Head of caudate nucleus (tissue), 42 donors: ENCODE measurements at places on chromosomes 4 and X.

GRCh38 chr4:120694973-120695372 is 227.6 kb downstream of the PRDM5 start:
- no peak for DNase-seq

DNA sequence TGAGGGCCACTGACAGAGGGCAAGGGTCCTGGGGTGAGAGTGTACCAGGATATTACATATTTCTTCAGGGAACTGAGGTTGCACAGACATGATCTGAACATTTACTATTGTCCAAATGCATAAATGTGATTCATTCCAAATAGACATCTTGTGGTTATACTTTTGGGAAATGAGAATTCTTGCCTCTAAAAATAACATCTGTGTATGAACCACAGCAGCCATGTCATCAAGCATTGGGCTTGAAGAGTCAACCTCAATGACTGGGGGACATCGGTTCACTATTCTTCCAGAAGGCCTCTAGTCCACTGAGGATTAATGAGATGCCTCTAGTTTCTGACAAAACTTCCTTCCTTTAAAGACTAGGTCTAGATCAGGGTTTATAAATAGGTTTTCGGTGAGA is 193.1 kb upstream of the GPC4 start:
- DNase-seq = no peak

- DNase-seq = no peak
Measured at GRCh38 chr4:183499801-183500200, 5.1 kb upstream of the ING2 start.

DNA sequence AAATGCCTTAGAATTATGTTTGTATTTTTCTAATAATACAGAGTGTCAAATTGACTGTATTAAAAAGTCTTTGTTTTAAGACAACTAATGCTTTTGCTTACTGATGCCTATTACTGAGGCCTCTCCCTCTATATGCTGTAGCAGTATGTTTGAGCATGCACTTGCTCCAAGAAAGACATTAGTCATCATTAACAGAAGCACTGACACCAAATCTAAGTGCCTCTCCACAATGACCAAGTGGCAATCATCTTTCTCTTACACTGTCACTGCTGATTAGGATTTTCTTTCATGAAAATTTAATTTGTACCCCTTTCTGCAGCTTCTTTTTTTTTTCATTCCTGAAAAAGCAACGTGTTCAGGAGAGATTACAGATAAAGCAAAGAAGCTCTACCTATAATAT is 11.1 kb upstream of the MAB21L2 start:
- DNase-seq = no peak

DNA sequence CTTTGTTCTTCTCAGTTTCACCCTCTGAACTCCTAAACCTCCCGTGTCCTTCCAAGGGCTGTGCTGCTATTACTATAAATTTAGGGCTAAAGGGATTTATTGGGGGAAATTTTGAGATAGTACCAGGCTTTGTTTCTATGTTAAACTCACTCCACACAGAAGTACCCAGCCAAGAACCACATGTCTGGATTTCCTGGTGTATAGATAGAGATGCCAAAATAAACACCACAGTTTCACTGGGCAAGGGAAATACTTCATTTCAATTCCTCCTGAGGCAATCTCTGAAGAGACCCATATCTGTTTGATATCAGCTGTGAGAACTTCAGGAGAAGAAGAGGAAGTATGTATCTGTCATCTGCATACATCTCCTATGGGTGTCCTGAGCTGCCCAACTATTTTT is 21.7 kb upstream of the CLNK start:
- no peak for DNase-seq

GRCh38 chr4:95290702-95291101 is 258.1 kb downstream of the UNC5C start:
- DNase-seq = no peak

DNA sequence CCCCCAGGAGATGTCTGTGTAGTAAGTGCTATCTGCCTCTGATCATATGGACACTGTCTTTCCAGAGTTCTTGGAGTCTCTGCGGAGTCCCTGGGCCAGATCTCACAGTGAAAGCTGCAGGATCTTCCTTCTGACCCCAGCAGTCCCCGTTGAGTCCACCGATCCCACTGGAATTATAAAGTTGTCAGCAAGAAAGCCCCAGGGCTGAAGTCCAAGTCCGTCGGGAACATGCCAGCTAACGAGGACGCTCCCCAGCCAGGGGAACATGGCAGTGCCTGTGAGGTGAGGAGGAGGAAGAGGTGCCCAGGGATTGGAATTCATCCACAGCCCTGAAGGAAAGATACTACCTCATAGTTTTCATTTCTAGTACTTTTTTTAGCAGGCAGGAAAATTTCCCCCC is 9.3 kb downstream of the ZNF81 start:
- no peak for DNase-seq

- no peak for DNase-seq
Measured at GRCh38 chr4:57492251-57492878, 382.2 kb upstream of the IGFBP7 start.

- no peak for DNase-seq
Measured at GRCh38 chr4:6500481-6501140, 28.2 kb upstream of the PPP2R2C start.

DNA sequence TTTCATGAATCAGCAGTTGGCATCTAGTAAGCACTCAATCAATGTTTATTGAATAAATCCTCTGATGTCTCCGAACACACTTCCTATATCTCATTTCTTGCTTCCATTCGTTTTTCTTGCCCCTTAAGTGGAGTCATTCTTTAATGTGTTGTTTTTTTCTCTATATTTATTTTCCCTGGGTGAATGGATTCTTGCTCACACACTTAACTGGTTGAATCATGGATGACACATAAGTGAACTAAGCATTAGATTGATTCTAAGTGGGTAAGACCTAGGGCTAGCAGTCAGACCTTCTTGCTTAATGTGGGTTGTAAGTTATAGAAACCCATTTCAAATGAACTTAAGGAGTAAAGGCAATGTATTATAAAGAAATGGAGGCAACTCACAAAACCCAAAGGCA is 111.1 kb downstream of the RTL3 start:
- DNase-seq = no peak

- DNase-seq = no peak
Measured at GRCh38 chr4:86910820-86911684, 18.8 kb upstream of the C4orf36 start.

- no peak for DNase-seq
Measured at GRCh38 chrX:78923198-78924015, 21.8 kb upstream of the P2RY10 start.

DNA sequence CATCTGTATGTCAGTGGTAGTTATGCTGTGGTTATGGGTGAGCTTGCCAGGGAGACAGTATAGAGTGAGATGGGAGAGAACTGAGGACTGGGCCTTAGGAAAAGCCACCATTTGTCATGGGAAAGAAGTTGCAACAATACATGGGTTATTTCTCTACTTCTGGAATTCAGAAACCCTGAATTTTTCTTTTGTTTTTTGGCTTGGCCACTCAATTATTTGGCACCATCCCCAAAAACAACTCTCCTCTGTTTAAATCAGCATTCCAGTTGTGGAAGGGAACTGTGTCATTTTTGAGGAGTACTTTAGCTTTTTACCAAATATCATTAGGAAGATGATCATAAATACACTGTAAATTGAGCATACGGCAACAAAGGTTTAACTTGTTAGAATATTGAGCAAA is 41.1 kb upstream of the ACSL4 start:
- no peak for DNase-seq

DNA sequence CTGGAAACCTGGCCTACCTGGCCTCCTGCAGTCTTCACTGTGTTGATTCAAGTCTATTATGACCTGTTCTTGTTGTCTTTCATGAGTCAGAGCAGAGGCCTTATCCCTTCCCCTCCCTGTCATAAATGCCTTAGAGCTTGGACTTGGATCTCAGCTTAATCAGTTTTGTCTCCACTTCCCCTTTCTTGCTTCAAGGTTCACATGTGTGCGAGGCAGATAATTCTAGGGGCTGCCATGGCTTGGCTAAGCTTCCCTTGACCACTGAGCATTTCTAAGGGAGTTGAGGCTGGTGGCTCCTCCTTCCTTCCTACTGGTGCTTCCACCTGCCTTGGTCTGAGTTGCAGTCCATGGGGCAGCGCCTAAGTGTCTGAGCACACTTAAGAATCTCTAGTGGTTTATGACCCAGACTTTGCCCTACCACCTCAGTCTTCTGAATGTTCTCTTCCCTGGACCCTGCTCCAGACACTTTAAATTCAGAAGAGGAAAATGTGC is 1.7 kb upstream of the HEPH start:
- no peak for DNase-seq

- no peak for DNase-seq
Measured at GRCh38 chr4:89356086-89356485, 48.5 kb upstream of the GPRIN3 start.

- DNase-seq = no peak
Measured at GRCh38 chr4:76601791-76602190, 166.8 kb downstream of the SHROOM3 start.

GRCh38 chrX:136488706-136489105 is 959 bp downstream of the BRS3 start:
- no peak for DNase-seq

DNA sequence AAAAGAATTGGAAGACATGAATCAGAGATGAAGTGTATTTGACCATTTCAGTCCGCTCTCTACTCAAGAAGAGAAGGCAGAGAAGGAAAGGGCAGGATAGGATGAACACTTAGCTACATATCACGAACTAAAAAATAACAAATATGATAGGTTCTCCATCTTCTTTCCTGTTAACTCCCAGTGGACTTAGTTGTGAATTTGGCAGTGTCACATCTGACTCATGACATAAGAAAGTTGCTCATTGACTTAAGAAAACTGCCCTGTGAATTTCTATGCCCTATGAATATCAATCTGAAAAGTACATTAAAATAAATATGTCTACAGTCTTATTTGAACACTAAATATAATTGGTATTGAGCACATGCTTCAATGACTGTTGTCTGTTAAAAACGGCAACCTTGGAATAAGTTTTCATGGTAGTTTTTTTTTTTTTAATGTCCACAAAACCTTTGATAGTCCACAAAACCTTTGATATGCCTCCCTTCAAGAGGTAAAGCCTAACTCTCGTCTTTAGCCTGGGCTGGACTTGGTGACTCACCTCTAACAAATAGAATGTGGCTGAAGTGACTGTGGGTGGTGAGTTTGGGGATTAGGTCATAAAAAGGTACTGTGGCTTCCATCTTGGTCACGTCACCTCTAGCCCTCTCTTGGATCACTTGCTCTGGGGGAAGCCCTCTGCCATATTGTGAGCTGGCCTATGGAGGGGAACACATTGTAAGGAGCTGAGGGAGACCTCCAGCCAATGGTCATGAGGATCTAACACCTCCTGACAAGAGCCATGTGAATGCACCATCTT is 184.7 kb upstream of the S100G start:
- DNase-seq = no peak

DNA sequence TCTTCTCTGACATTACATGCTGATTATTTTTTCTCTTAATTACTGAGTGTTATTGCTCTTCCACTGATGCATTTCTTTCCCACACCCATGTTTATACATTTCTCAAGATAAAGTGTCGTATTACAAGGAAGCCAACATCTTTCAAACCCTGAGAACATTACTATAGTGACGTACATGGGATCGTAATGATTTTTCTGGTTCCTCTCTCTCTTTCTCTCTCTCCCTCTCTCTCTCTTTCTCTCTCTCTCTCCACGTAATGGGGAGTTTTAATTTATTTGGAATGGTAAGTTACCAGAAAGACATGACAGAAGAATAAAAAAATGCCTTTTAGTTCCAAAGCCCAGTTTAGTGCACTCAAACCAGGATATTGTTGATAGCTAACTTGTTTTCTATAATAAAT is 40.4 kb upstream of the MAPK10 start:
- no peak for DNase-seq

- no peak for DNase-seq
Measured at GRCh38 chr4:111417521-111417920, 727.7 kb upstream of the FAM241A start.

DNA sequence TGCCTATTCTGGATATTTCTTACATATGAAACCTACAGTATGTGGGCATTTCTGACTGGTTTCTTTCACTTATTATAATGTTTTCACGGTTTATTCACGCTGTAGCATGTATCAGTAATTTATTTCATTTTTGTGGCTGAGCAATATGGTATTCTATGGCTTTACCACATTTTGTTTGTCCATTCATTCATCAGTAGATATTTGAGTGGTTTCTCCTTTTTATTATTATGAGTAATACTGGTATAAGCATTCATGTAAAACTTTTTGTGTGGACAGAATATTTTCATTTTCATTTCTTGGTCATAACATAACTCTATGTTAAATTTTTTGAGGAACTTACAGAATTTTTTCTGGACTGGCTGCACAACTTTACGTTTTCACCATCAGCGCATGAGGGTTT is 122.7 kb upstream of the PABPC5 start:
- DNase-seq = no peak

DNA sequence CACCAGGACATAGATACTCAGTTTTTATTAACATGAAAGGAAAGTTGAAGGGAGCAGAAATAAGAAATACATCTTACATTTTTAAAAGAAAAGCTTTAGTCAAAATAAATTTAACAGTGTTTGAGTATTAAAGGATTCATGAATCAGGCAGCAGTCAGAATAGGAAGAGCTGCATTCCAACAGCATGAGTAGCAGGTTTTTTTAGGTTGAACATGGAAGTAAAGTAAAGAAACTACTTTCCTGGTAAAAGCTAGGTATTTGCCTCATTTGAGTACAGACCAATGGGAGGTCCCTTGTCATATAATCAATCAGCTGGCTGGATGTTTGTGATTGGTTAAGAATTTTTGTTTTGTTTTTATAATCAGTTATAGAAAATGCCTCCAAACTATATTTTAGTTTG is 645.9 kb upstream of the INTU start:
- no peak for DNase-seq

- no peak for DNase-seq
Measured at GRCh38 chr4:76781698-76782595, 116.0 kb downstream of the SOWAHB start.

- no peak for DNase-seq
Measured at GRCh38 chrX:31209005-31209628, 137.3 kb upstream of the FTHL17 start.

- no peak for DNase-seq
Measured at GRCh38 chrX:115367951-115368350, 78.4 kb downstream of the LUZP4 start.

DNA sequence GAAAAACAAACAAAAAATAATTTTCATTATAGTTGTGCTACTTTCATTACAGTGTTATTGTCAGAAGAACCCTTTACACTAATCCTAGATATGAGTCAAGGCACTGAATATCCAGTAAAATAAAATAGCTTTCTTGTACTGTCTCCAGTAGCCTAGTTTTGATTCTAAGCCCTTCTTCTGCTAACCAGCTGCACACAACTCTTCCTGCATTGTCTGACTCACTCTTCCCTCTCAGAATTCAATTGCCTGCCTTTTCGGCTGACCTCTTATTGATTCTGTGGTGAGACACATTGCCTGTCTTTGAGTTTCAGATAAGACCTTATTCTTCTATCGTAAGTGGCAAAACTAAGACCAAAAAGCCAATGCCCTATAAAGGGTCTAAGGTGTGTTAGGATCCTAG is 26.7 kb upstream of the PCDH18 start:
- DNase-seq = no peak

GRCh38 chr4:24578364-24578763 is 6.0 kb downstream of the DHX15 start:
- DNase-seq = no peak
